H9 (cell line): ENCODE measurements at places on chromosomes 6 and 20.
A peak's percentile ranks its signal among the peaks of the same experiment; 100 is the strongest.

GRCh38 chr6:13526357-13526726 is 38.9 kb upstream of the GFOD1 start:
- no peak overlapping the region for H3K27ac ChIP-seq
- DNase-seq: no peak
- no peaks in the 10 kb centered on the region for H3K36me3 ChIP-seq

DNA sequence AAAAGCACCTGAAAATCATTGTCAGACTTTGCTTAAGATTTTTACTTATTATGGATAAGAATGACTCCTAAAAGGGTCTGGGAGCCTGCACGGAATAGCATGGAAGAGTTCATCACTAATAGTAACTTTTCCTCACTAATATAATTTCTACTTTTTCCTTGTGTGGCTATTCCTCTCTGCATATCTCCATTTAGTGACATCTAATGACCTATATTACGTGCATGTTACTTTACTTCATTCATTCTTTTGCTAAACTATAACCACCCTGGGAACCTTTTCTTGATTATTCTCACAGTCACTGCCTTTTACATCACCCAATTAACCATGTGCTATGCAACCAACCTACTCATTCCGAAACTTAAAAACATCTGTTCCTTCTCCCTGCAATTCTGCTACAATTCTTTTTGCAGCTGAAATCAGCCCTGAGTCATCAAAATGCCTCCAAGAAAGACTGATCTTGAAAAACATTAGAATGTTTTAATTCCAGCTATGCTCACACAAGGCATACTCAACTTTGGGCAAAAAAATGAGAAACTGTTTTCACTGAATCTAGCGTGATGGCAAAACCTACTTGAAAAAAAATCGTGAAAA is 313.3 kb downstream of the RNGTT start:
- no peak overlapping the region for H3K27ac ChIP-seq
- no peak for DNase-seq
- no peaks in the 10 kb centered on the region for H3K27me3 ChIP-seq
- no peaks in the 10 kb centered on the region for H3K36me3 ChIP-seq

DNA sequence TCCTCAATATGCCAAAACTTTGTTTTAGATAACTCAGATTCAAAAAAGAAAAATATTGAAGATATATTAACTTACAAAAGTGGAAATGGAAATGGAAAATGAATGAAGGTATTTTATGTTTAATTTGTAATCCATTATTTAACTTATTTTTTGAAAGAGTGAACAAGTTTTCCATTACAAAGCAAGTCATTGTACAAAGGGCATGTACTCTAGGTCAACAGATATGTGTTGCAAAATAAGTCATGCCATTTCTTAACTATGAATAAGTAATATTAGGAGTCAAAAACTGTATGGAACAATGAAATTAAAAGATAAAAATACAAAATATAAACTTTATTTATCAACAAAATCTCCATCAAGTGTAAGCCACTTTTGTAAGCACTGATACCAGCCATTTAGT is 25.9 kb upstream of the DEFB113 start:
- H3K36me3 ChIP-seq: no peaks in the 10 kb centered on the region
- H3K27ac ChIP-seq: no peak overlapping the region
- H3K27me3 ChIP-seq: no peaks in the 10 kb centered on the region
- no peak for DNase-seq
- no peak overlapping the region for H3K4me3 ChIP-seq
- no peaks in the 10 kb centered on the region for H3K4me1 ChIP-seq

GRCh38 chr6:159168536-159169192 is 536 bp upstream of the FNDC1 start:
- H3K27ac ChIP-seq: no peak overlapping the region
- peak overlapping the region; percentile 86 for H3K4me3 ChIP-seq
- H3K36me3 ChIP-seq: no peaks in the 10 kb centered on the region
- peak; percentile 86 for DNase-seq
- H3K4me1 ChIP-seq: no peaks in the 10 kb centered on the region
- peaks cover 31% of the 10 kb centered on the region for H3K27me3 ChIP-seq

DNA sequence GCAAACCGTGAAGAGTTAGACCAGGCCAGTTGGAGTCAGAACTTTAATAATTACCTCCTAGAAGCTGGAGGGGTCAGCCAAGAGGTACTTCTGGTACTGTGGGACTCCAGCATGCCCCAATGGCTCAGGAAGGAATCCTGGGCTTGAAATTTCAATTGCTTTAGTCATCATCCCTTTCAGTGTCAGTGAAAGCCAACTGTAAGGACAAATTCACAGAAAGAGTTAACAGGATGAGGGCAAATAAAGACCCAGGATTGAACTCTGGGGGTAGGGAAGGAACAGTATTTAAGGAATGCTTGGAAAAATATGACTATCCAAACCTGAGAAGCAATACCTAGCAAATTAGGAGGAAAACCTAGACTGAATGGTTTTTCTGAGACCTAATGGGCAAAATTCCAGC is 735.1 kb upstream of the MARCKS start:
- H3K27ac ChIP-seq: no peak overlapping the region
- no peaks in the 10 kb centered on the region for H3K36me3 ChIP-seq
- DNase-seq: peak; percentile 53
- no peaks in the 10 kb centered on the region for H3K27me3 ChIP-seq
- H3K4me1 ChIP-seq: no peaks in the 10 kb centered on the region

GRCh38 chr6:163630991-163631390 is 216.5 kb downstream of the QKI start:
- H3K4me1 ChIP-seq: peaks cover 10% of the 10 kb centered on the region; the same call in 1 of the 2 replicates
- no peaks in the 10 kb centered on the region for H3K27me3 ChIP-seq
- H3K36me3 ChIP-seq: peaks cover 7% of the 10 kb centered on the region; the same call in 2 of the 3 replicates

DNA sequence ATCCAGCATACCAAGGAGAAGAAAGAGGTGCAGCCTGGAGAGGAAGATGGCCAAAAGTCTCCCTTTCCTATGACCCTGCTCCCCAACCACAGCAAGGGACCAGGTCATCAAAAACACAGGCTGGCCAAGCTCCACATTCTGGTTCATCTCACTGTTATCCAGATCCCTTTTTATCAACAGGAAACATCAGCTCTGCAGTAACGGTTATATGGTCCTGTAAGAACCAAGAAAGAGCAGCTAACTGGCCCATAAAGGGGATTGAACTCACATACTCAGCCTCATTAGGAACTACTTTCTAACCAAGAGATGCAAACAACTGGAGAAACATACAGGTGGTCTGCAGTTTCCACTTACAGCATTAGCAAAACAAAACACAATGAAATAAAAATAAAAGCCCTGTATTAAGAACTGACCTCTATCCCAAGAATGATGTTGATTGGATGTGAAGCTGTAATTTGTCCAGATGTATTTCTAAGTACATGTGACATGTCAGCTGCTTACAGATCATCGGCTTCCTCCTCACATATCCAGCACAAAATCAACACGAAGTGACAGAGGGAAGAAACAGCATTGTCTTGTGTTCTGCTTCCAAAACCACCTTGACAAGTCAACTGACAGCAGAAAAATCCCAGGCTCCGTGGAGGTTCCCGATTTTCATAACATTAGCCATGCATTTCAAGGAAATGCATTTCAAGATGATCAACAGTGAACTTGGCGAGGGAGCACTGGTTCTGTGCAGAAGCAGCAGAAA is 557.2 kb upstream of the AGPAT4 start:
- no peak overlapping the region for H3K27ac ChIP-seq
- no peaks in the 10 kb centered on the region for H3K27me3 ChIP-seq
- peaks cover 4% of the 10 kb centered on the region; the same call in 1 of the 2 replicates for H3K4me1 ChIP-seq

- peak; percentile 86 for DNase-seq
- H3K27me3 ChIP-seq: no peaks in the 10 kb centered on the region
- peaks cover 2% of the 10 kb centered on the region; the same call in 1 of the 2 replicates for H3K4me1 ChIP-seq
- H3K27ac ChIP-seq: no peak overlapping the region
- H3K36me3 ChIP-seq: no peaks in the 10 kb centered on the region; the same call in 1 of the 3 replicates
Observed at GRCh38 chr6:149750136-149750609, 632 bp downstream of the PCMT1 start.

- DNase-seq: no peak
- H3K4me1 ChIP-seq: no peaks in the 10 kb centered on the region
- H3K36me3 ChIP-seq: peaks cover 29% of the 10 kb centered on the region
Observed at GRCh38 chr20:1331801-1332453, 3.0 kb upstream of the SDCBP2 start.

GRCh38 chr6:73519926-73520687 is 725 bp downstream of the EEF1A1 start:
- peak overlapping the region; percentile 93 for H3K4me3 ChIP-seq
- H3K27me3 ChIP-seq: no peaks in the 10 kb centered on the region
- peak; percentile 35 for DNase-seq
- H3K36me3 ChIP-seq: peaks cover 57% of the 10 kb centered on the region
- H3K4me1 ChIP-seq: no peaks in the 10 kb centered on the region

DNA sequence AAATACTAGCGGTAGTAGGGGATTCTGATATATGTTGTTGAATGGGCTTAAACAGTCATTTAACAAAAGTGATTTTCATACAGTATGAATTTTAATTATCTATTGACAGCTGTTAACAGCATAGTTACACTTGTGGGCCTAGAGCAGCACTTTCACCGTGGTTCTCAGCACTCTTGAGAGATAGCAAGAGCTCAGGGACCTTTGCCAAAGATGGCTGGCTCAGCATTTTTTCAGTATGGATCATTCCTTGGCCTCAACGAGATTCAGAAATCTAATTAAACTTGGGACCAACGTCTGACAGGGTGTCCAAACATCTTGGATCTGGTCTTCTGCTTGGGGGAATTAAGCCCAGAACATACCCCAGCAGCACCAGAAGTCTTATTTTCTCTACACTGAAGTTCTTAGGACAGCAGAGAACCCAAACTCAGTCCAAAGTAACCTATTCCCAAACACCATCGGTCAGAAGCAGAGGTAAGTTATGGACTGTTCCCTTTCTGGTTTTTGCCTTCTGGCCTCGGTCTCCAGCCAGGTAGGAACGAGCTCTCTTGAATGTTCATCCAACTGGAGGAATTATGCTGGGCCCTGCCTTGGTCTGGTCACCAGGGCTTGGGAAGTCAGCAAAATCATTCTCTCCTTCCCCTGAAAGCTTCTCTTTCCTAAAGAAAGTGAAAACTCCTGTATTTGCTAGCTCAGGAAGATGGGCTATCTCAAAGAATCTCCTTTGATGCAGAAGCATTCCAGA is 25.7 kb downstream of the PRPH2 start:
- no peaks in the 10 kb centered on the region for H3K4me1 ChIP-seq

DNA sequence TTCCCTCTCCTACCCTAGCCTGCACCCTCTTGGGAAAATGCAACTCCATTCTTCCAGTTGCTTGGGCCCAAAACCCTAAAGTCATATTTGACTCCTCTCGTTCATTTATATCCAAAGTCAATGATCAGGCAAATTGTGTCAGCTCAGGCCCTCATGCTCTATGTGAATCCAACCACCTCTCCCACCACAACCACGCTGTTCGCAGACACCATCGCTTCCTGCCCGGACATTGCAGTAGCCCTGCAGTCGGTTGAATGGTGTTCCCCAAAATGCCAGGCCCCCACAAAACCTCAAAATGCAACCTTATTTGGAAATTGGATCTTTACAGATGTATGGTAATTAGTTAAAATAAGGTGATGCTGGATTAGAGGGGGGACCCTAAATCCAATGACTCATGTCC is 98.3 kb downstream of the PREX1 start:
- H3K27ac ChIP-seq: no peak overlapping the region
- no peaks in the 10 kb centered on the region for H3K4me1 ChIP-seq
- H3K27me3 ChIP-seq: no peaks in the 10 kb centered on the region
- DNase-seq: no peak

DNA sequence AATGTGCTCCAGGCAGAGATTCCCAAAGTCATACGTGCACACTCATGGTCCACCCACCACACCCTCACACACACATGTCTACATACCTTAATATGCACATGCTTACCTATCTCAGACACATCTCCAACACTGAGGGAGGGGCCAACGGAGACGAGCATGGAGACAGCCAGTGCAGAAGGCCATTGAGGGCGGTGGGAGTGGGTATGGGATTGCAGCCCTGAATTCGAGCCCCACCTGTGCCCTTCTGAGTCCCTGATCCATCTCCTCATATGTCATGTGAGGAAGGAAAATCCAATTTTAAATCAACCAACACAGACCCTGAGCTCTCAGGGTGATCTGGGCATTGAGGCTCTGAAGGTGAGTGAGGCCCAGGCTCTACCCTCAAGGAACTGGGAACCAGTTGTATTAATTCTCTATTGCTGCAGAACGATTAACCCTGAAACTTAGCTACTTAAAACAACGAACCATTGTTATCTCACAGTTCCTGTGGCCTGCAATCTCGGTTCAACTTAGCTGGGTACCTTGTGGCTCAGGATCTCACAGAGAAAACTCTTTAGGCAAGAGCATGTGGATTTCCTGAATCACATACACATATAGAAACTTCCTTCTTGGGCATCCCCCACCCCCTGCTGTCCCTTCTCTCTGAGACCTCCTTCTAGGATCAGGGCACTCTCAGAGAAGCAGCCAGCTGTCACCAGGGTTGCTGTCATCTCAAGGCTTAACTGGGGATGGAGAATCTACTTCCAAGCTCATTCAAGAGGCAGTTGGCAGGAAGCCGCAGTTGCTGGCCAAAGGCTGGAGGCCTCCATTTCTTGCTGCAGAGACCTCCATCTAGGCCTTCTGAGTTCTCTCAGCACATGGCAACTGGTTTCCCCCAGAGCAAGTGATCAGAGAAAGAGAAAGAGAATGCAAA is 28.3 kb downstream of the GLP1R start:
- H3K36me3 ChIP-seq: no peaks in the 10 kb centered on the region
- H3K27me3 ChIP-seq: no peaks in the 10 kb centered on the region
- peak; percentile 4 for DNase-seq
- no peak overlapping the region for H3K27ac ChIP-seq

DNA sequence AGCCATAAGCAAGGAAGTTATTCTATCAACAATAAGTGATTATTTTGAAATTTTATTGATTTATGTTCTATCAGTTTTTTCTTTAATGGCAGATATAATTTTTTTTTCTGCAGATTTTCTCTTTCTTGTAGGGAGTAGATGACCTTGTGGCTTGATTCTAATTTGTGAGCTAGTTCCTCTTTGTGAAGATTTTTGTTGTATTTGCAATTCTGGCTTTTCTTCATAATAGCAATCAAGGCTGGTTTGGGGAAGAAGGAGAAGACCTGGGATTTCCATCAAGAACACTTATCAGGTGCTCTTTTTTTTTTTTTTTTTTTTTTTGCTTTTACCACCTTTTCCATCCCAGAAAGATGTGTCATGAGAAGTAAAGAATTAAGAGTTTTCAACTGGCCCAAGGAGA is 324.2 kb upstream of the MAN1A1 start:
- no peak overlapping the region for H3K27ac ChIP-seq
- H3K4me3 ChIP-seq: no peak overlapping the region
- H3K27me3 ChIP-seq: no peaks in the 10 kb centered on the region
- peaks cover 4% of the 10 kb centered on the region; the same call in 1 of the 2 replicates for H3K4me1 ChIP-seq
- H3K36me3 ChIP-seq: no peaks in the 10 kb centered on the region
- no peak for DNase-seq

- H3K27ac ChIP-seq: no peak overlapping the region
- peaks cover 10% of the 10 kb centered on the region for H3K36me3 ChIP-seq
- DNase-seq: no peak
- H3K27me3 ChIP-seq: no peaks in the 10 kb centered on the region
Observed at GRCh38 chr6:136950436-136951126, 28.5 kb downstream of the SLC35D3 start.

- H3K27ac ChIP-seq: no peak overlapping the region
- DNase-seq: no peak
- H3K4me1 ChIP-seq: no peaks in the 10 kb centered on the region
- peak overlapping the region; percentile 92 for H3K4me3 ChIP-seq
- H3K27me3 ChIP-seq: no peaks in the 10 kb centered on the region
Observed at GRCh38 chr20:36745234-36745926, 510 bp downstream of the NDRG3 start.
